ENCODE measurements at places on chromosomes 13 and 19.
A peak's percentile ranks its signal among the peaks of the same experiment; 100 is the strongest.

DNA sequence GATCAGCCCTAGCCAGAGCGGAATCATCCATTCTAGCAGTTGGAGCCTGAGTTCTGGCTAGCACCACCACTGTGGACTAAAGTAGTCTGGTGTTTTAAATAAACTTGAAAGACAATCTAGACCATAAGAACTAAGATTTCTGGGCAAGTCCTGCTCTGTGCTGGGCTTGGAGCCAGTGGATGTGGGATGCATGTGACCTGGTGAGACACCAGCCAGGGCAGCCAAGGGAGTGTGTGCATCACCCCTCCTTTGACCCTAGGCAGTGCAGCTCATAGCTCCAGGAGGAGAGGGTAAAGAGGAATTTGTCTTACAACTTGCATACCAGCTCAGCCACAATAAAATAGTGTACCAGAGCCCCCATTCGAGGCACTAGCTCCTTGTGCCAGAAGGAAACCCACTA, 21.0 kb downstream of the ITGBL1 start:
- peak; percentile 98 for DNase-seq

DNA sequence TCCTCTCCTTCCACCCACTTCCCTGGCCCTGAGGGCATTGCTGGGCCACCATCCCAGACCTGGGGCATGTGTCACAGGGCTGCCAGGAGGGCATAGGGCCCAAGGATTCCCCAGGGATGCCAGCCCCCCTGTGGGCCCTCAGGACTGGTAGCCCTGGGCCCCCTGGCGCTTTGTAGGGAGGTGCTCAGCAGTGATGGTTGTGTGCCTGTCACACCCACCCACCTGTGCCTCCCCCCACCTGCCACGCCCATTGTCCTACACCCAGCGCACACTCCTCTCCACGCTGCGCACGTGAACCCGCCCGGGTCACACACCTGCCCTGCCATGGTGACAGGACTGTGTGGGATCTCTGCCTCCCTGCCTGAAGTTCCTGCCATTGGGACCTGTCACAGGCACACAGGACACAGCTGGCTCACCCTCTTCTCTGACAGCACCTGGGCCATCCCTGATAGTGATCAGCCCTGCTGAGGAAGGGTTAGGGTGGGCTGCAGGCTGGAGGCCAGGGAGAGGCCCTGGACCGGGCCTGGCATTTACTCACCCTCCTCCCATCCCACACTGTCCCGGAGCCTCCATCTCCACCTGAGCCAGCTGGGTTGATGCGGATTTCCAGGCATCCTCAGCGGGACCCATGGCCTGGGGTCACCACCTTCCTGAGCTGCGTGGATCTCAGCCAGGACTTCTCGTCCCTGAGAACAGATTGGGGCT, 23.9 kb downstream of the WTIP start:
- DNase-seq = no peak

GRCh38 chr13:30477346-30478195, 11.8 kb upstream of the HMGB1 start:
- no peak for DNase-seq

GRCh38 chr19:39918183-39918651, 16.2 kb downstream of the FCGBP start:
- DNase-seq = no peak

DNA sequence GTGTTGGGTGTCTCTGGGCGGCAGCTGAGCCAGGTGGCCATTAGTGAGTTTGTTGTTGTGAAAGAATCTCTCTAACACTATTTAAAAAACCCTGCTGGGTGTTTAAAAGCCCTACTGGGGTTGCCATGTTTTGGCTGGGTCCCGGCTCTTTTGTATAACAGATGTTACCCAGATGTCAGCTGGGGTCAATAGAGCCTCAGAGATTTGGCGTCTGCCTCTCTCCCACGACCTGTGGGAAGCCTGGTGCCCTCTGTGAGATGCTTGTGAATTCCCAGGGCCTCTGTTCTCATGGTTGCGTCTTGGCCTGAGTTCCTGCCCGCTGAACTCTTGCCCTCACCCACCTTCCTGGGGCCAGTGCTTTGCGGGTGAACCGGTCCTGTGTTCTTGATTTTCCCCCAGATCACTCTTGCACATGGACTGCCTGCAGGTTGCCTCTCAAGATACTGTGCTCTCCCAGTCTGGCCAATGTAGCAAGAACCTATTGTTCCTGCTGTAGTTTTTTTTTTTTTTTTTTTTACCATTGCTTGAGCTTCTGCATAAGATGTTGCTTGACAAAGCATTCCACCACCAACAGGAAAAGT, 9.5 kb downstream of the NFILZ start:
- DNase-seq = peak; percentile 47

- DNase-seq = no peak
Observed at GRCh38 chr19:56124578-56124977, 3.5 kb upstream of the ZNF787 start.

- no peak for DNase-seq
Observed at GRCh38 chr19:51479531-51480331, 1.4 kb downstream of the CEACAM18 start.

DNA sequence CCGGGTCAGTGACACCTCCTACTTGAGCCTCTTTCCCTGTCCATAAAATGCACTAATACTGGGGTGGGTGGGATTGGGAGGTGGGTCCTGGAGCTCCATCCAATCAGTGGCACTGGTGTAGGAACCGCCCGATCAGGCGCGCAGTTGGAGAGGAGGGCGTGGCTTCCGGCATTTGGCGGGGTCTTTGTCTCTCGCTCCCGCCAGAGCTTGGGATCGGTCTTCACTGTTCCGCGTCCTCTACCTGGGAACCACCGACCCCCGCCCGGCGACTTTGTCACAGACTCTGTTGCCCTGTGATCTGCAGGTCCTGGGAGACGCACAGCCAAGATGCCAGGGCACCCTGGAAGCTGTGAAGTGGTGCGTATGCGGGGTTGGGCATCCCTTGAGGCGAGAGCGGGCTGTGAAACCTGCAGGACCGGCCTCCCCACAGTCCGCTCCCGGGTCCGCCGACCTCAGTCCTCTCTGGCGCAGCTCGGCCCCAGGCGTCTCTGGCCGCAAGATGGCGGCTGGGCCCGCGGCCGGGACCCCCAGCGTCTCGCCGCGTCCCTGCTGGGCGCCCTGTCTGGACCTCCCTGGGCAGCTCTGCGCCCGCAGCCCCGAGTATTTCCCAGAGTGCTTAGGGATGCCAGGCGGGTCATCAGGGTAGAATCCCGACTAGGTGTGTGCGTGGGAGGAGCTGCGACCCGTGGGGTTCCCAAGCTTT, 41.6 kb upstream of the ZNF730 start:
- DNase-seq = peak; percentile 28
